ENCODE measurements at places on chromosomes 12 and 14.

DNA sequence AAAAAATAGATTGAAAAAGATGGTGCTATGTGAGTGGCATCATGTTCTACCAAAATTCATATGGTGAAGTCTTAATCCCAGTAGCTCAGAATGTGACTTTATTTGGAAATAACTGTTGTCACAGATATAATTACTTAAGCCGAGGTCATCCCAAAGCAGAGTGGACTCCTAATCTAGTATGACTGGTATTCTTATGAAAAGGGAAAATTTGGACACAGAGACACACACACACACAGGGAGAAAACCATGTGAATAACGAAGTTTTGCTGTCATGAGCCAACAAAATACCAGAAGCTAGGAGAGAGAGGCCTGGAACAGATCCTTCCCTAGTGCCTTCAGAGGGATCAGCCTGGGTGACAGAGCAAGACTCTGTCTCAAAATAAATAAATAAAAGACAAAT lies 62.6 kb downstream of the FAR2 start:
- peak; percentile 49 for DNase-seq

DNA sequence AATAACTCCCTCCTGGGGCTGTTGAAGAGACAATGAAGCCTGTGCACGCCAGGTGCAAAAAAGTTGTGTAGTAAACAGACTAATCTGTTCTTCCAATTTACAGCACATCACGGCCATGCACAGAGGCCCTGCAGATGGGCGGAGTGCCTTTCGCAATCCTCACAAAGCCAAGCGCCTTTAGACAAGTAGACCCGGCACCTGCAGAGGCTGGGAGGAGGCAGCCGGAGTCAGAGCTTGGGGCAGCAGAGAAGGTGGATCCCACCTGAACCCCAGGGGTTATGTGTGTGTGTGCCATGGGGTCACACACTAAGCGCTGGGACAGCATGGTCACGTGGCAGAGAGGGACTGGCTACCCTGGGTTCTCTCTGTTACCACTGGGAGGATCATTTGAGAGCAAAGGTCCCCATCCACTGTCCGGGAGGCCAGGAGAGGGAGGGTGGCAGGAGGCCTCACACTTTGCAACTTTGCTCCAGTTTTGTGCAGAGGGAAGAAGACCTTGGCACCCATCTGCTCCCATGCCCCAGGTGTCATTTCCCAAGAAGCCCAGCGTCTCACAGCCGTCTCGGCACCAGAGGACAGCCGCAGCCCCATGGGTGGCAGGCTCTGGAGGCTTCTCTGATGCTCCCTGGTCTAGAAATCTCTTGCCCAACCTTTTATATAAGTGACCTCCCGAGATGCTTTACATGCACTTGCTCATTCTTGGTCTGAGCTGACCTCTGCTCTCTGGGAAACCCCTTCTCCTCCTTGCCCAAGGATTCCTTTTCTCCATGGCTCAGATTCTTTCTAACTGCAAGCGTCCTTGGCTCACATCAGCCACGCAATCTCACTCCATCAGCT lies 80.0 kb upstream of the DICER1 start:
- no peak for DNase-seq

DNA sequence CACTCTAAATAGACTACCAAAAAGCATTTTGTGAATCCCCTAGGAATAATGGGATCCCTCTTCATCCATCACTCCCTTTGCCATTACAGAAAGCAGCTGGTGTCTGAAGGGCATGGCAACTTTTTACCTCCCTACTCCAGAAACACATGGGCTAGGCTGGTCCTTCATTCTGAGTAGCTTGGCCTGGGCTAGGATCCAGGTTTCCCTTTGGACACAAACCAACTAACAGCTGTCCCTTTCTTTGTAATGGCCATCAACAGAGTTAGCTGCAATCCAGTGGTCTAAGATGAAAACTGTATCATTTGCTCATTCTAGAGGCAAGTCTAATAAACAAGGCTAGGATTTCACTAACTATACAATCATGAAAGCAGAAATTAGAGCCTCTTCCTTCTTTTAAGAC lies 7.4 kb downstream of the GRIN2B start:
- DNase-seq = no peak

DNA sequence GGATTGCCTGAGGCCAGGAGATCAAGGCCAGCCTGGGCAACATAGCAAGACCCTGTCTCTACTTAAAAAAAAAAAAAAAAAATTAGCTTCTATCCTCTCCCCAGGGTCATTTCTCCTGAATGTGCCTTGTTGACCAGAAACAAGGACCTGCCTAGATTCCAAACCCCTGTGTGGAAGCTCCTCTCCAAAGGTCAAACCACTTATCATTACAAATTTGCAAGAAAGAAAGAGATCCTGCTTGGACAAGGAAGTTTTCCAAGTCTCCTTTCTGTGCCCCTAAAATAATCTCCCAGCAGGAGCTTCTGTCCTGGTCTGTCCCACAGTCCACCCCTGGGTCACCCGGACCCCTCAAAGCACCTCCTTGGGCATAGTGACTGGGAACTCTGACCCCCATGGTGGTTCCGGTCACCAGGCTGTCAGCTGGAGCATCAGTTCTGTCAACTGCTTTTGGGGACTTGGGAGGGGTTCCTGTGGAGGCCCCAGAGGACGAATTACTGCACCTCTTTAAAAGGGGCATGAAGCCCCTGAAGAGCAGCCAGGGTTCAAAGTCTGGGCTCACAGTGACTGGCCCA lies 38.4 kb downstream of the ACTN1 start:
- DNase-seq = no peak

DNA sequence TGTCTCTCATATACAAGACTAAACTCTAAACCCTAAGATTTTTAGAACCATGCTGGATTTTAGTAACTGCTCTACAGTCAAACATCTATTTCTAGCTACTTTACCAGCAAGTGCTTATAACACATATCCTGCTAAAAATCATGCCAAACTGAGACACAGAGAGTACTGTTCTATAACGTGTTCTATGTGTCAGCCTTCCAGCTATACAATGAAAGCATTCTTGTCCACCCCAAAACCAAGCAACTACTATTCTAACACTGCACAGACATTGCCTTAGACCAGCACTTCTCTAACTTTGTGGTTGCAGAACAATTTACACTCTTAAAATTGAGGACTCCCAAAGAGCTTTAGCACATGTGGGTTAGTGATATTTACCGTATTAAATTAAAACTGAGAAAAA lies 85.7 kb downstream of the SPPL3 start:
- DNase-seq = no peak

- DNase-seq = no peak
Measured at GRCh38 chr14:69860221-69860620, 19.0 kb upstream of the SMOC1 start.

DNA sequence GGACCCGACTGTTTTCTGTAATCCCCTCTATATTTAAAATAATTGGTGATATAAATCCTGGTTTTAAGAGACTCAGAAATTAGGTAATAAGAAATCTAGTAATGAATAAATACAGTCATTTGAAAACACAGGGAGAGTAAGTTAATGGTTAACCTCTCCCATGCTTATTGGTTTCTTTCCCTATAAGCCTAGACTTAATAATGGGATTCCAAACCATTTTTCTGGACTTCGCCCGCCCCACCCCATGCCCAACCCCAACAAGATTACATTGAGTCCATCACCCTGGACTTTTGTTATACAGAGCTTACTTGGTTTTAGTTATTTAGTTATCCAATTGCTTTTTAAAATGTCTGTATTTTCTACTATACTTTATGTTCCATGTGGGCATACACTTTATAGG lies 98.7 kb downstream of the WIF1 start:
- no peak for DNase-seq

DNA sequence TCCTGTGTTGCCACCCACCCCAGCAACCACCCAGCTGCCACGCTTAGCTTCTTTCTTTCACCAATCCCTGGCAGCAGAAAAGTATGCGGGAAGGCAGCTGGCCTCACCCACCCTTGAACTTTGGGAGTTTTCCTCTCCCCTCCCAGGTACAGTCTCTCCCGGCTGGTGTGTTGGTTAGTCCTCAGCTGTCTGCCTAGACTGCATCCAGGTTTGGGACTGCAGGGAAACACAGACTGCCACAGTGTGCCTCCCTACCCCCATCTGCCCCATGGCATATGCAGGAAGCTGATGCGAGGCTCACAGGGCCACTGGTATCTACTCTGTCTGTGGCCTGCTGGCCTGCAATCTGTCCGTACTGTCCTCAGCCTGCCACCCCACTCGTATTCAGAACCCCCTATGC lies 2.1 kb downstream of the CD9 start:
- DNase-seq = no peak

DNA sequence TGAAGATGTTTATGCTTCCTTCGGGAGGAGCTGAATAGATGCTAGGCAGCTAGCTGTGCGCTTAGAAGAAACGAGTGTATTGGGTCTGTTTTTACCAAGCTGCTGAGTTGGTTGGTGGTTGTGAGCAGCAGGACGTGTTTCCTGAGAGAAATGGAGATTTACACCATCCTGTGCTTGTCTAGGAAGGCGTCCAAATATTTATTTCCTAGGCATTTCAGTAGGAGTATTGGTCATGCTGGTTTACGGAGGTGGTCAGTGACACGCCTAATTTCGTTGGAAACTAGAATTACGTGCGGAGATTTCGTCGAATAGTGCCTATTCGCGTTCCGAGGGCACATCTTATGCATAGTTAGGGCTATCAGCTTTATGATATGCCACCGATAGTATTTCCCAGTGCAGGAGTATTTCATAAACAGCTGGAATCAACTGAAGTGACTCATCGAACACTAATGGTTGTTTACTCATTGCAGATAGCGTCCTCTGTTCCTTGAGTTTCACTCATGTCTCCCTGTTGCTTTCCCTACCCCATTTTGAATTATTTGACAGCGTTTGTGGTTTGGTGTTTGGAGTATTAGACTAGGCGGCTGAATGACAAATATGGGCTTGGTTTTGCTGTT lies 780 bp downstream of the TBC1D15 start:
- DNase-seq = peak; percentile 78

DNA sequence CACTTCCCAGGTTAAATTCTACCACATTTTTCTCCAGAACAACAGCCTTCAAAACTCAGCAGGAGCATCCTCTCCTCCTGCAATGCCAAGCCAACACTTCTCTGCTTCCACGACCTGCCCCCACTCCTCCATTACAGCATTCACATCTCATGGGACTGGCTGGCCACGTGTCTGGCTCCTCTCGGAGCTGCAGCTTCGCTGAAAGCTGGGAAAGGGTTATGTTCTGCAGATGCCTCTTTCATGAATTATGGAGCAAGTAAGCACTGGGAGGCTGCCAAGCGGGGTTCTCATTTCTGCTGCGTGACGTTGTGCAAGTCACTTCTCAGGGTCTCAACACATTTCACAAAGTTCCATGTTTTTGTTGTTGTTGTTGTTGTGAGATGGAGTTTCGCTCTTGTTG lies 142.2 kb upstream of the RFLNA start:
- DNase-seq = no peak

- no peak for DNase-seq
Measured at GRCh38 chr12:84910549-84911241, 1.9 kb downstream of the SLC6A15 start.

DNA sequence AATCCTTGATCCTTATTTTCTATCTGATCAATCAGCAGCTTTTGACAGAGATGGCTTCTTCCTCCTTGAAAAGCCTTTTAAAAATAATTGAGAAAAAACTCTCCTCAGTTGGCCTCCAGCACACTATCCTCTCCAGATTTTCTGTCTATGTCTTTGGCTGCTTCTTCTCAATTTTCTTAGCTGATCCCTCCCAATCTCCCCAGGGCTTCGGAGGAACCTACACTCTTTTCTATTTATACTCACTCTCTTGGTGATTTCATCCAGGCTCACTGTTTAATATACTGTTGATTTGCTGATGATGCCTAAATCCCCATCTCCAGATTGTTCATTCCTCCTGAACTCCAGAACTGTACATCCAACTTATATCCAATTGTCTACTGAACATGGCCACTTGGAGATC lies 54.8 kb downstream of the RDH12 start:
- DNase-seq = no peak

DNA sequence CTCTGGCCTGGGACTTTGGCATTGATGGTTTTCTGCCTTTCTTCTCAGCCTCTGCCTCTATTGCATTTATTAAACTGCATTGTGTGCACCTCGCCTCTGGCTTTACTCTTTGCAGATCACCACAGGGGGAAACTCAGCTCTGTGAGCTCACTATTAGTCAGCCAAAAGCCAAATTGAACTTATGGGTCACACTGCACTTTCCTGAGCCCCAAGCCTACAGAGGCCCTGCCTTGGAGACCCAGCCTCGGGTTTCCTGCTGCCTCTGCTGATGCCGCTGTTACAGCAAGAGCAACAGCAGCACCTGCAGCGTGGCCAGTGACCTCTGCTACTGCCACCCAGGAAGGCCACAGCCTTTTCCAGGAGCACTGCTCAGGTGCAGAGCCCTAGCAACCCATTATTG lies 122.5 kb downstream of the DAD1 start:
- DNase-seq = no peak

DNA sequence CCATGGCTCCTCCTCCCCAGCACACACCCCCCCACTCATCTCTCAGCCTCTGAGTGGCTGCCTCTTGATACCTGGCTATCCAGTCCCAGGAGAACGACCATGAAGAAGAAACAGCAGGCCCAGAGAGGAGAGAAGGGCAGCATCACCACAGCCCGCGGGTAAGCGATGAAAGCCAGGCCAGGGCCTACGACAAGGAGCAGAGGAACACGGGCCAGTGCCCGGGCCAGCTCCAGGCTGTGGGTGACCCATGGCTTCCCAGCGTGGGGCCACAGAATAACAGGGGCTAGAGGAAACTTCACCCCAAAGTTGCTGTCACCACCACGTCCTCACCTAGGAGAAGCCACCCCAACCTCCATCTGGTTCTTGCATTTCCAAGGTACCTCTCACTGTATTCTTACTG lies 10.4 kb upstream of the SLC6A12 start:
- no peak for DNase-seq

- DNase-seq = peak; percentile 77
Measured at GRCh38 chr12:64595863-64596793, 14.2 kb upstream of the RASSF3 start.

DNA sequence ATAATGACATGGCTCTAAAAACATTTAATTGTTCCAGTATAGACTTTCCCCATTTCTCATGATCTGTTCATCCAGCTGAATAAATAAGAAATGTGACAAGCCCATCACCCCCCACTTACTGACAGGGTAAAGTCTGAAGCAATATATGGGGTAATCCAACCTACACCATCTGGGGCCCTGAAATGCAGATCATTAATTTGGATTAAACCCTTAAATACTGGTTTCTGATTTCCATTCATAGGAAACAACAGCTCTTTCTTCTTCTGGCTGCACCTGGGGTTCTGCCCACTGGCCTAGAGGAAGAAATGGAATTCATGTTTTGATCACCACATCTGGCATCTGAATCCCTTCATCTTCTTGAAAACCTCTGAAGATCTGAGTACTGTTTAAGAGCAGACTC lies 39.3 kb upstream of the ACSM4 start:
- no peak for DNase-seq

- no peak for DNase-seq
Measured at GRCh38 chr12:55822228-55822627, 4.4 kb downstream of the ORMDL2 start.

- peak; percentile 85 for DNase-seq
Measured at GRCh38 chr12:51702587-51702986, 111.6 kb downstream of the SCN8A start.

- DNase-seq = no peak
Measured at GRCh38 chr12:125286005-125286727, 220.9 kb downstream of the AACS start.

- DNase-seq = no peak
Measured at GRCh38 chr12:52259657-52260243, 14.7 kb upstream of the KRT86 start.

- no peak for DNase-seq
Measured at GRCh38 chr12:68812553-68813241, 4.7 kb downstream of the MDM2 start.
